ENCODE measurements at places on chromosomes 3 and 15.

- DNase-seq, result no peak
These were observed 42.9 kb downstream of the GXYLT2 start for GRCh38 chr3:72930754-72931153.

- DNase-seq, result no peak
These were observed 457.9 kb upstream of the ALCAM start for GRCh38 chr3:104908761-104909160.

DNA sequence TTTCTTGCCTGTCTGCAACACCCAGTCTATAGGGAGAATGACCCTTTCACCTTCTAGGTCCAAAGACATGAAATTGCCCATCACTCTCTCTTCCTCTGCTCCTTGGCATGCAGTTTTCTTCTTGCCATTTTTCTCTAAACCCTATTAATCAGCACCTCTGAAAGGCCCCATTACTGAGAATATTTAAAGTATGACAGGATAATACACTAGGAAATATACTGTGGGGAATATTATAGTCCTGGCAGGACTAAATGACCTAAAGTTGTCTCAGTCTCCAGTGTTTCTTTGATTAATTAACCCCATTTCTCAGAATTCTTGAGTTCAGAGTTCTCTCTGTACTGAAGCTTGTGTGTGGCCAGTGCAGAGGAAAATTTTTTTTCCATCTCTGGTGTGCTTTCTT is 730.7 kb downstream of the AGBL1 start:
- no peak for DNase-seq

- DNase-seq, result no peak
These were observed 131.6 kb downstream of the CHCHD6 start for GRCh38 chr3:126835472-126836219.

DNA sequence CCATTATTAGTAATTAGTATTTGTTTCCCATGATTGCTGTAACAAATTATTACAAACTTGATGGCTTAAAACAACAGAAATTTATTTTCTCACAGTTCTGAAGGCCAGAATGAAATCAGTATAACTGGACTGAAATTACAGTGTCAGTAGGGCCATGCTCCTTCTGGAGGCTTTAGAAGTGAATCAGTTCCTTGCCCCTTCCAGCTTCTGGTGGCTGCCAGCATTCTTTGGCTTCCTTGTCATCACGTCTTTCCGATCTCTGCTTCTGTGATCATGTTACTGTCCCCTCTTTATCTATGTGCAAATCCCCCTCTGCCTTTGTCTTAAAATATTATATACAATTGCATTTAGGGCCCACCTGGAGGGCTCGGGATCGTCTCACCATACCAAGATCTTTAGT is 92.0 kb downstream of the FOXB1 start:
- DNase-seq, result no peak

DNA sequence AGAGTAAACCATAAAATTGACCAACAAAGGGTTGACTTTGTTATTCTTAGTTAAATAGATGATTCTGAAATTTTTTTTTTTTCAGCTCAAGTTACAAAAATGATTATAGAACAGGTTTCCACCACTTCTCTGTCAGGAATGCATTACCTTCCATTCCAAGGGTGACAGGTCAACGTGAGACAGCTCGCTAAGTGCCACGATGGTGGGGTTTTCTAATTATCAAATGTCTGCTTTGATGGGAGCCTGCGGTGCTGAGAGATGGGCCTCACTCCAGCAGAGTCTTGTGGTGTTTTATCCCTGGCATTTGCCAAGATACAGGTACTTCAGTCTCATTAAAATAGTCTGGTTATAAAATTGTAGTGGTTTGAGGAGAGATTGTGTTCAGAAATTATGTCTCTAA is 80.3 kb downstream of the CGNL1 start:
- no peak for DNase-seq

DNA sequence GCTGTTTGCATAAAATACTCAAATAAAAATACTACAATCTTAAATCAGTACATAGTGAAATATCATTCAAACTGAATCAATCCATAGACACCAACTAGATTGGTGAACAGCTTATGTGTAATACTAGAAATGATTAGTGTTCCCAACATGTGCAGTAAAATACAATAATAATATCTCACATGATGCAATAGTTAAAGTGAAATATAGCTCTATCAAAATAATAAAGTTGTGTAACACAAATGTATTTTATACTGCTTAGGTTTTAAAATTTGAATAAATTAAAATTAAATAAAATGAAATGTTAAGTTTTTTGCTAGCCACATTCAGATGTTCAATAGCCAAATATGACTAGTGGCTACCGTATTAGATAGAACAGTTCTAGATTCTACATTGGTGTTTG is 714.1 kb downstream of the ZNF385D start:
- DNase-seq, result no peak

- no peak for DNase-seq
These were observed 44.5 kb downstream of the GBE1 start for GRCh38 chr3:81716870-81717509.

- DNase-seq, result no peak
These were observed 317.0 kb upstream of the TPRG1 start for GRCh38 chr3:188854772-188855149.

- no peak for DNase-seq
These were observed 7.5 kb downstream of the TMEM40 start for GRCh38 chr3:12751571-12751970.

DNA sequence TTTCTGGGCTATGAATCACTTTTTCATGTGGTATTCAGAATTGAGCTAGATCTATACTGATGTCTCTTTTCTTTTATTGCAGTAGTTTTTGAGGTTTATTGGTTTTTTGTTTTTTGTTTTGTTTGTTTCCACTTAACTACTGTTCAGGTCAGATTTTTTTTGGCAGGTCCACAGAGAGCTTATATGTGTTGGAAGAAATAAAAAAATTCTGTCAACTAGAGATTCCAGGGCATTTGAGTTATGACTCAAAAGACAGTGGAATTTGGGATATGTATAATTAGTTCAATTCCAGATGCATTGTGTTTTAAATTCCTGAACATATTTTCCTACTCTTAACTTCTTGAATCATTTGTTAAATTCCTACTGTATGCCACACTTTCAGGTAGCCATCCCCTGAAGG is 727.2 kb downstream of the SI start:
- DNase-seq, result no peak

DNA sequence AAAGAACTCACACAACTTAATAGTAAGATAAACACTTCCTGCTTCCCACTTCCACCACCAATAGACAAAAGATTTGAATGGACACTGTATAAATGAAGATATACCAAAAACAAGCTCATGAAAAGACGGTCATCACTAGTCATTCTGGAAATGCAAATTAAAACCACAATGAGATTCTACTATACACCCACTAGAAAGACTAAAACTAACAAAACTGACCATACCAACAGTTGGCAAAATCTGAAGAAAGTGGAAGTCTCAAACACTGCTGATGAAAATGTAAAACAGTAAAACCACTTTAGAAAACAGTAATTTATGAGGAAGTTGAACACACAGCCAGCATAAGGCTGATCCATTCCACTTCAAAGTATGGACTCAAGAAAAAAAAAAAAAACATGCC is 35.6 kb upstream of the CD96 start:
- no peak for DNase-seq

DNA sequence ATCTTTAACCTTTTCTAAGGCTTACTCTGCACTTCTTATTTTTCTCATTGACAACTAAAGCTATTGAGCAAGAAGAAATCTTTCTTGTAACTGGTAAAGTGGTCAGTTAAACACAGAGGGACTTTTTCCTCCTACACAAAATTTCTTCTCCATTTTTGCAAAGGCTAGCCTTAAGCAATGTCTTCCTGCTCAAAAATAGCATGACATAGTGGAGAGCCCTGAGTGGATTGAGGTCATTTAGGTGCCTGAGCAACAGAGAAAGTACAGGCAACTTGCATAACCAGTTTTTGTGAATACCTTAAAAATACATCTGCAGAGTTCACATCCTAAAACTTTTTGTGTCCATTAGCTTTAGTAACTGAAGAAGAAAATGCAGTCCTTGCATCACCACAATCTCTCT is 144.7 kb upstream of the TTC14 start:
- DNase-seq, result no peak

GRCh38 chr3:139414608-139415224 is 25.3 kb upstream of the COPB2 start:
- no peak for DNase-seq

- no peak for DNase-seq
These were observed 59.9 kb downstream of the ADAM10 start for GRCh38 chr15:58689646-58690045.

- no peak for DNase-seq
These were observed 10.8 kb downstream of the ASB7 start for GRCh38 chr15:100613208-100613607.

DNA sequence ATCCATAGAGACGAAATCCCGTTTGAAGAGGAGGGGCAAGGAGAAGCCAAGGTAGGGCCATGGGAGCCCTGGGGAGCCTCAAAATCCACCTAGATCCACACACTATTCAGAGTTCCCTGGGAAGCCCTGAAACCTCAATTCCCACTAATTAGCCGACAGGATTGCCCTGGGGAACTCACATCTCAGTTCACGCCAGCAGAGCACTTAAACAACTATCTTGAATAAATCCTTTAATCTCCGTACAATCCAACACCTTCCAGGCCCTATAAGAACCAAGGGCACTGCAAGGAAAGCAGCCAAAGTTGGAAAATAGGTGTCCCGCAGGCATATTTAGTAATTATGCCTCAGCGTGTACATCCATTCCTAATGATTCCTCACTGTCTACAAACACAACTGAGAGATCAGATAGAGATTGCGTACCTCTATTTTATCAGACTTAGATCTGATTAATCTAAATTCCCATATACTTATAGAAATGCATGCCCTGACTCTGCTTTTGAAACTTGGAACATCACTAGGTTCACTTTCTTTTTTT is 25.6 kb upstream of the EIF4A2 start:
- no peak for DNase-seq

DNA sequence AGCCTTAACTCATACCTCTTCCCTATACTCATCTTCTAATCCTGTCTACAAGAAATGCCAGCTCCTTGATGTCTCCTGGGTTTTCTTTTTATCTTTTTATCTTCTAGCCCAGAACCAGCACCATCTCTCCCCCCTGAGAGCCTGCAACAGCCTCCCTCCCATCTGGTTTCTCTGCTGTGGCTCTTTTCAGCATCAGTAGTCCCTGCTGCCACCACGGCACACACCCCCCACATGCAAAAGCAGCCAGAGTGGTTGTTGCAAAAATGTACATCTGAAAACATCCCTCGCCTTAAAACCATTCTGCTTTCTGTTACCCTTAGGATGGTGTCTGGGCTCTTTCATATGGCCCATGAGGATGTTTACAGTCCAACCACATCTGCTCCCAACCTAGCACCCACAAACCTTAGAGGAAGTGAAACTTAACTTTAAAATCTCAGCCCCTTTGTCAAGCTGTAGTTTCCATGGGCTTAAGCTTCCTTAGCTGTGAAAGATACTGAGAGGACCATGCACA is 775 bp downstream of the TTC21A start:
- no peak for DNase-seq

DNA sequence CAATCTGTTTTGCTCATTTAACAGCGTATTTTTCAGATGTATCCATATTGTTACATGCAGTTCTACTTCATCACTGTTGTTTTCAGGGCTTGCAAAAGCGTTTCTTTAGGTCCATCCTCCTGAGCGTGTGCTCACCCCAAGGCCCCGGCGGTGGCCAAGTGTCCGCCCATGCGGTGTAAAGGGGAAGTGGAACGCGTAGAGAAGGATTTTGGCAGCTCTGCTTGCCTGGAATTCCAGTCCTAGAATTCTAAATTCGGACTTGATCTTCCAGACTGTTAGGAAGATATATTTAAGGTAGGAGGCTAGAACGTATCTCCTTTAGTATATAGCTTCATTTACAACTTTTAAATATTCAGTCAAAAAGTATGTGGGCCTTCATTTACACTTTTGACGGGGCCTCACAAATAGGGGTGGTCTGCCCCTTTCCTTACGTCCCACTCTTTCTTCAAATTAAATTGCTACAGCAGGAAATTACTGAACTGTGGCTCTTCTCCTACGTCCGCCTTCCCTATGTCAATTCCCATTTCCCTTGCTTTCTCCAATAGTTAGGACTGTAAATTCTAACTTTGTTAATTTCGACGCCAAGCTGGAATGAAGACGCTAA is 609 bp upstream of the TBC1D23 start:
- DNase-seq, result peak; percentile 85

DNA sequence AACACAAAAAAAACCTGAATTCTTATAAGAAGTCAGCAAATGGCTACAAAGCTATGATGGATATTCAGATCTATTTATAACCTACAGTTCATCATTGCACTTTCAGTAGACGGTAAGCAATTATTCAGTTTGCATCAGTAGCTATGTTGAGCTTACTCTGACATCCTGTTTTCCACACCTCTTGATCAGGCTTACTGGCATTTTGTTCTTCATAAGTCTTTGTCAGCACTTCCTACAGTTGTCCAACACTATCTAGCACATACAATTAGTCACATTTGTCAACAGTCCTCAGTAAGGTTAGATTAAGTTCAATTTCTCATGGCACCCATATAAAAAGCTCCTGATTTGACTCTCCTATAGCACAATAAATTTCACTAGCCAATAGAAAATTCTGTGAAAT is 71.2 kb upstream of the ST3GAL6 start:
- no peak for DNase-seq

DNA sequence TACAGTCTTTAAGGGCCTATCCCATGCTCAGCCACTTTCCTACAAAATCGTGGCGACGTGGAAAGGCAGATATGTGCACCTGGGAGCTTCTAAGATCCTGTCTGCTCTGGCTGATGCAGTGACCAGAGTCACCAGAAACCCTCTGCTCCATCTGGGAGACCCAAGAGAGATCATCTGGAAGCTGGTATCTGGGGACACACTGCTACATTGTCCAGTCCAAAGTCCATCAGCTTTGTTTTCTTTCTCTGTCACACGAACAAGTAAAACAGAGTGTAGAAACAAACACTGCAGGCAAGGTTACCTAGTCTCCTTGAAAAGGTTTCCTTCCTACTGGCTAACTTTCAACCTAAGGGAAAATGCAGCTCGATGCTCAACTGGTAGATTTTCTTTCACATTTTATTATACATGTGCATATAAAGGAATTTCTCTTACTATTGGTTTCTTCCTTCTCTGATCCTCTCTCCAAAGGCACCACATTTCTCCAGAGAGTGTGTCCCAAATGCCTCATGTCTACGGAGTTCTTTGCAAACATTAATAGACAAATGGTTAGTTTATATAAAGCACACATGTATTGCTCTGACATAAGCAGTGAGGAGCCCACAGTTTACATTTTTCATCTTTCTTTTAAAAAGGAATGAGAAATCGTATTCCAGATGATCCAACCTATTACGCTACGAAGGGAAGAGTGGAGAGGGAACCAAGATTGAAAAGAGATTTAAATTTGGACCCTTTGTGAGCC is 8.3 kb upstream of the GREM1 start:
- no peak for DNase-seq
